ENCODE measurements at places on chromosomes 4 and X. TPM values are rescaled to one million over a fixed set of nuclear protein-coding genes. Genes with fewer than 3 reads are reported as not detected.

The SYN1 gene
- total RNA-seq = not detected

The SPANXB1 gene
- total RNA-seq = not detected

The CLDN34 gene
- not detected for total RNA-seq

The IRS4 gene
- total RNA-seq = not detected

The XAGE3 gene
- total RNA-seq = not detected

The EXOC1L gene
- total RNA-seq = not detected

The COX18 gene
- total RNA-seq = 25.3 TPM

The CTAG1A gene
- not detected for total RNA-seq

All from SK-MEL-5 (cell line).